ENCODE measurements at places on chromosomes 2 and 18.

GRCh38 chr18:24266131-24266530 lies 127.3 kb downstream of the CABYR start:
- ATAC-seq = no peak

DNA sequence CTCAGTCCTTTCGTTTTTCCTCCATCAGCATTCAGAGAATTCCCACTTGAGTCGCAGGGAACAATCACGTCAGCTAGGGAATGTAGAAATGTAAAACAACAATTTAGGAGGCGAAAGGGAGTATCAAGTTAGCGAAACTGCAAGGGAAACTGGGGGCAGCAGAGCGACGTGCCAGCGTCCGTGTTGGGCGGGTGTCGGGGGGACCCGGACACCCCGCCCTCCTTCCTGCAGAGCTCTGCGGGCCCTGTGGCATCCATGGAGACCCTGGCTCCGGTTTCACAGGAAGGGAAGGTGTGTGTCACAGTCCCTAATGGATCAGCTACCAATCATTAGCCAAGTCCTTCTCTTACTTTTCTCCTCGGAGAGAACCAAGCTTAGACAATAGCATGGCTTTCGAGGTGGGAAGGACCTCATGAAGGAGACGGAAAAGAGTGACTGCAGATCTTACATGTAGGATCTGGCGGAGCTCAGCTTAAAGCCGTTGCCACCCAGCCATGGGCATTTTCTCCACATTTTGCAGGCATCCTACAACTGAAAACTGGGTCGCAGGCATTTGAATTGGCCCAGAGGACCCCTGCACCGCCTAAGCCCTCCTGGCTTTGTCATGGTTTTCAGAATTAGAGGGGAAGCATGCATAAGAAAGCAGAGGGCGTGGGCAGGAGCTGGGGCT lies 33.7 kb downstream of the SOX11 start:
- ATAC-seq = no peak

GRCh38 chr2:106638043-106638442 lies 150.9 kb downstream of the CD8B2 start:
- no peak for ATAC-seq

DNA sequence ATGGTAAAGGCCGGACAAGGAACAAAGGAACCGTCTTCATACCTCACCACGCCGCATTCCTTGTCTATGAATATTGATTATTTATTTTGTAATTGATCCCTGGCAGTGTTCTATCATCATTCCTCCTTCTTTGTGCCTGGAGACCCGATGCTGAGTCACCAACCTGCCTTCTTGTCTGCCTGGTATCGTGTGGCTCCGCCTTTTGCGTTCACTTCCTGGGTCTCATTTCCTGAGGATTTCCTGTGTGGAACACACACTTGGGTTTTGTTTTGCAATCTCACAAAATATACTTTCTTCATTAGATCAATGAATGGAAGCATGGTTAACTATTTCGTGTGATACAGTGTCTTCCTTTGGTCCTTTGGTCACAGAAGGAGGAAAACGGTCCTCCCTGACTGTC lies 95.5 kb upstream of the SNTG2 start:
- no peak for ATAC-seq

DNA sequence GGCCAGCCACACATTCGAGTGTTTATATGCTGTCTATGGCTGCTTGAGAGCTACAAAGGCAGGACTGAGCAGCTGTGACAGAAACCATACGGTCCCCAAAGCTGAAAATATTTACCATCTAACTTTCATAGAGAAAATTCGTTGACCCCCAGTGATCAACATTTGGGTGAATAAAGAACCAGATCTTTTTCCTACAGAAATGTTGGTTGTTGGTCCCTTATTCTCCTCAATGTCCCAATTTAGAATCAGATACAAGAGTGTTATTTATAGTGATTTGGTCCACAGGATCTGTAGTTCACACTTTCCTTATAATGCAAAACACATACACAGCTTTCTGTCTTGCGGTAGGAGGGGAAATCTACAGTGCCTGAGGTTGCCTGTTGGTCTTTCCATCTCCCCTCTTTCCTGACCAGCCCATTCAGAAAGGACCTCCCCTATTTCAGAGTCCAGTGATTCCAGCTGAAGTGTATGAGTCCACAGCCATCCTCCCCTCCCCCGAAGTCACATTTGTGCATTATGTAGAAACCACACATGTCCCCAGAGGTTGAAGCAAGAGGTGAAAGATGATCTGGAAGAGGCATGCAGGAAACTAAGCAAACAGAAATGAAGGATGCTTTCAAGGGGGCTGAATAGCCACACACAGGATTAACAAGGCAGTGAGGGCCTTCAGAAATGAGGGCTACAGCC lies 61.9 kb downstream of the SPRED2 start:
- ATAC-seq = no peak

DNA sequence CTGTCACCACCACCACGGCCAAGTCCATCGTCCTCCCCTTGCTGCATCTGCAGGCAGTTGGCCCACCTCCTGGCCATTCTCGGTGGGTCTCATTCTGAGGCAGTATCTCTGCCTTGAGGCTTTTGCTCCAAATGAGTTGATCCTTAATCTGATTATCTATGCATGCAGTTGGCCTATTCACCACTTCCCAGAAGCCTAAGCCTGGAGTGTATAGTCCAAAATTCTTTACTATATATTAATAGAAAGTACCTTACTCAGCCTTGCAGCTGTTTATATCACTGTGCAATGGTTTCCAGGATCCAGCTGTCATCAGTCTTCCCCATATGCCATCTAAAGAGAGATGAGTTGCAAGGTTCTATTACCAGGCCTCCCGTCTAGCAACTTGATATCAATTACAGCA lies 292.4 kb downstream of the SS18 start:
- ATAC-seq = no peak

- ATAC-seq = no peak
Measured at GRCh38 chr2:120531365-120531764, 185.4 kb downstream of the INHBB start.

DNA sequence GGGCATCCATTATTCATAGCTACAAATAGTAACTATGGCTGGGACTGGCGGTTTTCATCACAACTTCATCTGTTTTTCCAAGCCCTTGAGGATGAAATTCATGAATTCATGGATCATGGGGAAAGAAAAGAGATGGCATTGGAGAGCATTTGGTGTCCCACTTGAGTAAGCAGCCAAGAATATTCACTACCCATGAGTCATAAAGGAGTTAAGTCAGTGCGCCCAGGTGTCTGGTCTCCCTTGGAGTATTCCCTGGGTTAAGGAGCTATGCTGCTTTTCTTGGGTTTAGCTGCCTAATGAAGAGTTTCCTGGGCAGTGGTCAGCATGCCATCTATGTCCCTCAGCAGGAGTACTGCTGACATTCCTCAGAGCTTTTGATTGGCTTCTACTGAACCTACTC lies 21.3 kb upstream of the LDAH start:
- ATAC-seq = no peak

DNA sequence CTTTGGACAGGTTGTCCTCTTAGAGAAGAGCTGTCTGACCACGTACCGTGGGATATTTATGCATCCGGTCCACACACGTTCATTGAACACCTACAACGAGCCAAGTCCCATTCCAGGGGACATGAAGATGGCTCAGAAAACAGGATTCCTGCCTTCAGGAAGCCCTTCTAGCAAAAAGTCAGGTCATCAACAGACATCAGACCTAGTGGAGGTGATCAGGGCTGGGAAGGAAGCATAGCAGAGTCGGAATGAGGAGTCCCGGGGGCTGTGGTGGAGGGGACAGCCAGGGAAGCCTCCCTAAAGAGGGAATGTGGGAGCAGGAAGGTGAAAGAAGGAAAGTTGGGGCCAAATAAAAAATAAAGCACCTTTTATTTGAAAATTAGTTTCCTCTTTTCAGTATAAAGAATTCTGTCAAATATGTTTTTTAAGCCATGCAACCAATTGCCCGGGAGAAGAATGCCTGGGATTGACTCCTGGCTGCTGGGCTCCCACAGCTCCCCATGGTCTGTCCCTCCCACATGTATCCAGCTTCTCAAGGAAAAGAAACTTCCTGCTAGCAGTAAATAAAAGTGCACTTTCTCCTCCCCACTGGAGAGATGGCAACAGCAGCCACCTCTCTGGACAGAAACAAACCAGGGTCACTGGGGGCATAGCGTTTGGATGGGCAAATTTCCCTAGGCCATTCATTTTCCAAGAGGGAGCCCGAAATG lies 144.8 kb downstream of the SMAD7 start:
- ATAC-seq = no peak

DNA sequence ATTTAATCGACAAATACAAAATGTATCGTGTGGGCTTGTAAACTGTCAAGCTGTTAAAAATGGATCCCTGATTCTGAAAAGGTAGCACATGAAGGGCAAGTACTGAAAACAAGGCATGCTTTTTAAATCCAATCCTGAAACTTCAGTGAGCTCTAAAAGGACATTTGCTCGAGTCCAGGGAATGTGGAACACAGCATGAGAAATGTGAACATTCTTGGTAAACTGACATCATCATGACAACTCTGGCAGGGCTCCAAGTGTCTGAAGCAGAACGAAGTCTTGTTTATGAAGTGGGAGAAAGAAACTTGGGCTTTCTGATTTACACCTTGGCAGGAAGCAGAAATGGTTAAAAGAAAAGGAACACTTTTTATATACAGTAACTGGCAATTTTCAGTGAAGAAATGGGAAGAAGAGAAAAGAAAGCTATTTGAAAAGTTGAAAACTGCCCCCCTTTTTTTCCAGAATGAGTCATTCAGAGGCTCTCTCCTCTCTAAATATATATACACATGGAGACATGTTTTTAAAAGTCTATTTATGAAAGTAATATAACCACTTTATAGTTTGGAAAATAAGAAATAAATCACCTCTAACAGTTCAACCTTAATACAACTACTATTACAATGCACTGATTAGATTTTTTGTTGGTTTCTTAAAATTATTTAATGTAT lies 120.8 kb downstream of the GAREM1 start:
- ATAC-seq = no peak

GRCh38 chr2:140744379-140744778 lies 1386.4 kb downstream of the LRP1B start:
- no peak for ATAC-seq

GRCh38 chr18:71784777-71785176 lies 759.4 kb downstream of the CBLN2 start:
- ATAC-seq = no peak

GRCh38 chr2:219157396-219157795 lies 3.2 kb downstream of the NHEJ1 start:
- ATAC-seq = no peak

DNA sequence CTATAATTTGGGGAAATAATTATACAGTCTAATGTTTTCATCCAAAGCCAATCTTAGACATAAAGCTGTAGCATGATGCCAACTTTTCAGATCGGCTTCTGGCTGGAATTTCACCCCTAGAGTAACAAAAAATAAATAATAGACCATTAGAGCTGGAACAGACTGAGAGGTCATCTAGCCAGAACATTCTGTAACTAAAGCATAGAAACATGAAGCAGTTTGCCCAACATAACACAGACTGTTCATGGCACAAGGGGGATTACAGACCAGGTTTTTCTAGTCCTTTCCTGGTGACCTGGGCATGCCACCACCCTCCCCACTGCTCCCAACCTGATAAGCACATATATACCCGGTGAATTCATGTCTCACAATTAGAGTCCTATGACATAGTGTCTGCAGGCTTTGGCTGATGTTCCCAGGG lies 116.4 kb upstream of the PPP1CB start:
- peak; percentile 46 for ATAC-seq

- ATAC-seq = peak; percentile 55
Measured at GRCh38 chr18:44758861-44759631, 78.4 kb downstream of the SETBP1 start.

GRCh38 chr2:131046918-131047652 lies 46.2 kb downstream of the FAM168B start:
- no peak for ATAC-seq

- no peak for ATAC-seq
Measured at GRCh38 chr18:69265656-69266055, 135.0 kb upstream of the DOK6 start.

GRCh38 chr18:79400091-79400590 lies 4.4 kb downstream of the NFATC1 start:
- peak; percentile 18 for ATAC-seq

DNA sequence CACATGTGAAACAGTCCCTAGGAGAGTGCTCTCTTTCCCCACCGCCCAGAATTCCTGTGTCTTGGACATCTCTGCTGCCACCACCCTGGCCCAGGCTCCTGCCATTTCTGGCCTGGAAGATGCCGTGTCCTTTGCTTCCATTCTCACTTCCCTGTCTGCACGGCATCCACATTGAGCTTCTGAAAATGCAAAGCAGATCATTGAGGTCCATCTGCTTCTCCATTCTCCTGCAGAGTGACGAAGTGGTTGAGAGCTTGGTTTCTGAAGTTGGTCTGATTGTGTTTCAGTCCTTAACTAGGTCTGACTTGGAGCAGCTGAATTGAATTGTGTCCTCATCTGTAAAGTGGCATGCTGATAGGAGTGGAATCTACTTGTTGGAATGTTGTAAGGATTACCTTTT lies 98.7 kb upstream of the MGAT5 start:
- ATAC-seq = no peak

- no peak for ATAC-seq
Measured at GRCh38 chr18:75212751-75213090, 2.1 kb downstream of the TSHZ1 start.

GRCh38 chr2:156687715-156688114 lies 251.5 kb downstream of the GPD2 start:
- peak; percentile 36 for ATAC-seq

GRCh38 chr2:41992056-41992642 lies 55.7 kb upstream of the PKDCC start:
- no peak for ATAC-seq

GRCh38 chr18:3225588-3225987 lies 5.8 kb upstream of the MYOM1 start:
- no peak for ATAC-seq

DNA sequence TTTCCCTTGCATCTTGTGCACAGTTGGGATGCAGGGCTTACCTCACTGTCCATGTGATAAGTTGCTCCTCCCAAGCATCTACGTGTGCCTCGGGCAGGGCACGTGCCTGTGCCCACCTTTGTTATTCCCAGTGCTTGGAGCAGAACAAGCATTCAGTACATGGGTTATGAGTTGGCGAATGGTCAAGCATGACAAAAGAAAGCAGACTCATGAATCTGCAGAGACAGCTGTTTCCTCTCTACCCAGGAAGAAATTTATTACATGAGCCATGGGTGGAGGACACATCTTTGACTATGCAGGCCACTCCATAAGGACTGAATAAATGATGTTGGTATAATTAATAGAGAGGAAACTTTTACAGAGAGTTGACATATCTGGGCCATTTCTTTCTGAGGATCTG lies 127.8 kb downstream of the TPGS2 start:
- no peak for ATAC-seq

GRCh38 chr2:26864226-26864625 lies 16.3 kb downstream of the DPYSL5 start:
- ATAC-seq = no peak

GRCh38 chr2:178403671-178404306 lies 47.2 kb downstream of the PRKRA start:
- no peak for ATAC-seq

DNA sequence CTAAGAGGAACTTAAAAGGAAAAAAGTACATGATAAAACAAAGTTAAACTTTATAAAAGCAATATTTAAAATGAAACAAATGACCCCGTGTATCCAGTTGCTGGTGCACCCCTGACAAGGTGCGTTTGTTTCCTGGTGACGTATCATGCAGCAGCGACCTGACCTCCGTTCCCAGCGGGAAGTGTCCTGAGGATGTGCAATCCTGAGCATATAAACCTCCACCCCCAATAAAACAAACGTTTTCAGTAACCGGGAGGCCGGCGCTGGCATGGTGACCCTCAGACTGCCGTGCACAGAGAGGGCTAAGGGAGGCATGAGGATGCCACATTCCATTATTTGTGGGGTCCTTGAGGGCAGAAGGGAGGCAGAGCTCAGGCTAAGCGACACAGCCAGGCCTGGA lies 14.8 kb downstream of the SLC66A2 start:
- no peak for ATAC-seq
